ENCODE measurements at places on chromosomes 4 and X. TPM values are rescaled to one million over a fixed set of nuclear protein-coding genes. Genes with fewer than 3 reads are reported as not detected.

DNA sequence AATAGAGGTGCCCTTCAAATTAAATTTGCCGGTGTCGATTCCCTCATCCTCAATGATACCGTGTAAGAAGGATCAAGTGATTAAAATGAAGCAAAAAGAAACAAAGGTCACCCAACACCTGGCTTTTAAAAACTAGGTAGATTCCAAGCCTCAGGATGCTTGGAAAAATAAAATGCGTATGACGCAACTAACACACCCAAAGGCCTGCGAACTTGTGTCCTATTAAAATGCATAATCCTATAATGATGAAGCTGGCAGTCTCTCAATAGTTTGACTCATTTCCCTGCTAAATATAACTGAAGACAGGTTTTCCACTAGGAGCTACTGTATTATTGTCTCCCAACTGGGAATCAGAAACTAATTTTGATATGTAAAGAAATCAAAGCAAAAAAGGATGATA is 263.2 kb downstream of the DHX15 start:
- no peak overlapping the region for H3K4me3 ChIP-seq
- no peak for DNase-seq
- H3K4me1 ChIP-seq: no peaks in the 10 kb centered on the region
- no peaks in the 10 kb centered on the region for H3K27me3 ChIP-seq
- no peak overlapping the region for H3K27ac ChIP-seq
- no peaks in the 10 kb centered on the region for H3K36me3 ChIP-seq

- no peaks in the 10 kb centered on the region for H3K36me3 ChIP-seq
- H3K4me3 ChIP-seq: no peak overlapping the region
- DNase-seq: no peak
- H3K4me1 ChIP-seq: peaks cover 25% of the 10 kb centered on the region
These were observed 40.1 kb downstream of the TET2 start for GRCh38 chr4:105186701-105187161.

GRCh38 chr4:145346081-145346480 is 135.6 kb upstream of the SMAD1 start:
- no peak overlapping the region for H3K27ac ChIP-seq
- no peaks in the 10 kb centered on the region for H3K27me3 ChIP-seq
- H3K36me3 ChIP-seq: no peaks in the 10 kb centered on the region
- no peaks in the 10 kb centered on the region for H3K4me1 ChIP-seq
- H3K4me3 ChIP-seq: no peak overlapping the region

MAGEA1 gene
- total RNA-seq: not detected

XAGE1A gene
- not detected for total RNA-seq
